ENCODE measurements at places on chromosomes 12 and 14. TPM values are rescaled to one million over a fixed set of nuclear protein-coding genes. Genes with fewer than 3 reads are reported as not detected.

HSPA2 gene
- 59.9 TPM for total RNA-seq

TAS2R20 gene
- total RNA-seq = 3.6 TPM

DNA sequence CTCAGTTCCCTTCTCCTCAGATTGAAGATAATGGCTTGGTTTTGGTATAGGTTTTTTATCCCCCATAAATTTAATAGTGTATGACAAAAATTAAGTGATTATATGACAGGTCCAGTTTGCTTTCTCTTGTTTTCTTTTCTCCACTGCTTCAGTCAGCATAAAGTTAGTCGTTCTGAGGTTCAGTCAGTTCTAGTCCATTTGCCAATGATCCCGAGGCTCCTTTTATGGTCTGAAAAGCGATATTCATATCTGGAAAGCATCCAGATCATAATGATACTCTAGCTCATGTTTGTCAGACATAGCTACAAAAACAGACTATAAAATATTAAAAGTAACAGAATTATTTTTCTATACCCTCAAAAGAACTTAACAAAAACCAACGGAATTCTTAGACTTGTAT is 67.1 kb upstream of the SLC38A4 start:
- no peaks in the 10 kb centered on the region for H3K36me3 ChIP-seq
- no peak overlapping the region for H3K4me3 ChIP-seq
- DNase-seq = no peak

DIABLO gene
- total RNA-seq = 54.1 TPM

OR4Q3 gene
- 3.1 TPM for total RNA-seq

DNA sequence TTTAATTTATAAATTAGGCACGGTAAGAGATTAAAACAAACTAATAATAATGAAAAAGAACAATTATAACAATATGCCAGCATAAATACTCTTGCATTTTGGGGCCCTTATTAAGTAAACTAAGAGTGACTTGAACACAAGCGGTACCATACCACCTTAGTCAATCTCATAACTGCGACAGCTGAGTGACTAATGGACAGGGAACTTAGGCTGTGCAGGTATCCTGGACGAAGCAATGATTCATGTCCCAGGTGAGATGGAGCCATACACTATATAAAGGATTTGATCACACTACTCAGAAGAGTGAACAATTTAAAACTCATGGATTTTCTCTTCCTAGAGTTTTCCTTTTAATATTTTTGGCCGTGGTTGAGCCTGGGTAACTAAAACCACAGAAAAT is 4.3 kb downstream of the KLRC4 start:
- H3K4me3 ChIP-seq = no peak overlapping the region
- no peaks in the 10 kb centered on the region for H3K4me1 ChIP-seq
- H3K27ac ChIP-seq = no peak overlapping the region
- no peaks in the 10 kb centered on the region for H3K36me3 ChIP-seq
- DNase-seq = no peak

- H3K36me3 ChIP-seq = peaks cover 13% of the 10 kb centered on the region
- no peak overlapping the region for H3K4me3 ChIP-seq
- no peaks in the 10 kb centered on the region for H3K27me3 ChIP-seq
- peaks cover 17% of the 10 kb centered on the region for H3K4me1 ChIP-seq
- no peak for DNase-seq
- H3K27ac ChIP-seq = no peak overlapping the region
Measured at GRCh38 chr12:48777501-48778400, 11.1 kb downstream of the ADCY6 start.

GRCh38 chr12:9721394-9722092 is 11.4 kb downstream of the CLECL1 start:
- DNase-seq = no peak
- H3K27me3 ChIP-seq = no peaks in the 10 kb centered on the region
- no peak overlapping the region for H3K27ac ChIP-seq
- H3K4me1 ChIP-seq = no peaks in the 10 kb centered on the region
- no peaks in the 10 kb centered on the region for H3K36me3 ChIP-seq

- peaks cover 75% of the 10 kb centered on the region for H3K4me1 ChIP-seq
- no peak overlapping the region for H3K4me3 ChIP-seq
- peak overlapping the region; percentile 66 for H3K27ac ChIP-seq
- DNase-seq = no peak
Measured at GRCh38 chr14:99564926-99565259, 39.1 kb downstream of the CCDC85C start.

OR6C2 gene
- not detected for total RNA-seq

CCDC177 gene
- 0.28 TPM for total RNA-seq

DNA sequence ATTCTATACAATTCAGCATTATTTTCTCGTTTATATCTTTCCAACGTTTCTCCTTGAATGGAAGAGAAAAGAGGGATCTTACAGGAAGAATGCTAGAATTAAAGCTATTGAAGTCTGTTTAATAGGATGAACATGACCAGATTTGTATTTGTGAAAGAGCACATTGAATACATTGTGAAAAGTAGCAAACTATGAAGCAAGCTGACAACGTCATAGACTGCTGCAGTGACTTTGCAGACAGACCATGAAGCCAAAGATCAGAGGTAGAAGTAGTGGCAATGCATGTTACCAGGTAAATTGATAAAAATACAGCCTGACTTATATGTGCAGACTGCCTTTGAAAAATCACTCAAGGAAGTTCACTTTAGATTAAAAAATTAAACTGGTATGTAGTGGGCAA is 146.1 kb downstream of the RASSF9 start:
- no peaks in the 10 kb centered on the region for H3K27me3 ChIP-seq
- no peak for DNase-seq

DNA sequence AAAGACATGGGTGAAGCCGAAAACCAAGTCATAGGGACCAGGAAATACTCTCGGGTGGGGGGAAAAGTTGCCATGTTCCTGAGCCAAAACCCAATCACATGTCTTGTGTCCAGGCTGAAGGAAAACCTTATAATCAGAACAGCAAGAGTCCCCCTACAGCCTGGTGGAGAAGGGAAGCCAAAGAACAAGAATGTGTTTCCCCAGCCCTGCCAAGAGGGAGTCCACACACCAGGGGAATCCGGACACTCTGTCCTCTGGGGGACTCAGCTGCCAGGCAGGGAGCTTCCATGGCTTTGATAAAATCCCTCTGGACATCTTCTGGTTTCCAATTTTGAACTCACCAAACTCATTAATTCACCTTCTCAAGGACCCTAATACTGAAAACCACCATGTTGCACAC is 273.0 kb downstream of the FOXN3 start:
- no peaks in the 10 kb centered on the region for H3K36me3 ChIP-seq
- no peak for DNase-seq
- H3K27me3 ChIP-seq = no peaks in the 10 kb centered on the region
- no peaks in the 10 kb centered on the region for H3K4me1 ChIP-seq
- no peak overlapping the region for H3K27ac ChIP-seq

DNA sequence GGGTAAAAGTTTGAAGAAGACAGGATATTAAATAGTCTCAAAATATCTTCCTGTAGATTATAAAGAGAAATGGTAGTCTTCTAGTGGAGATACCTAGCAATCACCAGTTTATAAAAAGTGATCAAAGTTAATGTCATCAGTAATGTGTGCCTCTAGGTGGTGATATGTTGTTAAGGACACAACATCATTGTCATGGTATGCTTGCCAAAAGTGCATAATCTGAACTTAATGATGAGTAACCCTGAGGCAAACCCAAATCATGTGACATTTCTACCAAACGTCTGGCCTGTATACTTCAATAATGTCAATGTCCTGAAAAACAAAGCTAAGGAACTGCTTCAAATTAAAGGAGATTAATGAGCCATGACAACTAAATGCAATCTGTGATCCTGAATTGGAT is 214.7 kb downstream of the PHLDA1 start:
- no peak overlapping the region for H3K27ac ChIP-seq
- no peak for DNase-seq
- no peaks in the 10 kb centered on the region for H3K27me3 ChIP-seq
- H3K36me3 ChIP-seq = no peaks in the 10 kb centered on the region
- no peak overlapping the region for H3K4me3 ChIP-seq

GRCh38 chr12:23028158-23028802 is 403.3 kb downstream of the ETNK1 start:
- no peak overlapping the region for H3K27ac ChIP-seq
- H3K4me3 ChIP-seq = no peak overlapping the region
- no peaks in the 10 kb centered on the region for H3K4me1 ChIP-seq
- H3K27me3 ChIP-seq = no peaks in the 10 kb centered on the region
- no peaks in the 10 kb centered on the region for H3K36me3 ChIP-seq

DNA sequence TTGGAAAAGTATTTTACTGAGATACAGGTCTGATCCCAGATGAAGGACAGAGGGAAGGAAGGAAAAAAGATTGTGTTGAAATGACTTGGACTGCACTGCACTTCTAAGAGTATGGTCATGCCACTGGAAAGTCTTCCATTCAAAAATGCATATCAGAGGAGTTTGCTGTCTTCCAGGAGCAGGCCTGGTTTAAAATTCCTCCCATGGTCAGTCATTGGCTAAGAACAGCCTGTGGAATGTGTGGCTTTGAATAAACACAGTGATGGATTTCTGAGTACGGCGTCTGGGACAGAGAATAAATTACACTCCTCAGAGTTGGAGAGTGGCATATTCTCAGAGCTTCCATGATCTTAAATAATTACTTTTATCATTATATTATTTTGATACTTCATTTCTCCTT is 245.8 kb upstream of the PDZRN4 start:
- no peak for DNase-seq
- H3K27me3 ChIP-seq = no peaks in the 10 kb centered on the region
- no peaks in the 10 kb centered on the region for H3K36me3 ChIP-seq
- H3K27ac ChIP-seq = no peak overlapping the region
- H3K4me1 ChIP-seq = no peaks in the 10 kb centered on the region
- no peak overlapping the region for H3K4me3 ChIP-seq

DNA sequence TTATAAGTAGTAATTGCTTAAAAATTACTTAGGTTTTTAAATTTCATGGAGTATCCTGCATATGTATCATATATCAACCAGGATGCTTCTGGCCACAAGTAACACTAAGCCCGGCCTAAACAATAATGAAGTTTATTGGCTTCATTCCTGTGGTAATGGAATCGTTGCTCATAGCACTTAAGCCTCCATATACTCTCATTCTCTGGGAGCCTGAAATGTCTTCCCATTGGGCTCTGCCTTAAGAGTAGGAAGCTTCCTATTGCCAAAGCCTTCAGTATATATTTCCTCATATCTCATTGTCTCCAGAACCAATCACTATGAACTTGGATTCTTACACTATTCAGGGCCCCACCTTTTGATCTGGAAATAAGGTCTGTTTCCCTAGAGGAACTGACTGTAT is 83.8 kb upstream of the DNM1L start:
- H3K27me3 ChIP-seq = no peaks in the 10 kb centered on the region
- no peak for DNase-seq
- no peak overlapping the region for H3K4me3 ChIP-seq
- no peak overlapping the region for H3K27ac ChIP-seq
- no peaks in the 10 kb centered on the region for H3K4me1 ChIP-seq

DNA sequence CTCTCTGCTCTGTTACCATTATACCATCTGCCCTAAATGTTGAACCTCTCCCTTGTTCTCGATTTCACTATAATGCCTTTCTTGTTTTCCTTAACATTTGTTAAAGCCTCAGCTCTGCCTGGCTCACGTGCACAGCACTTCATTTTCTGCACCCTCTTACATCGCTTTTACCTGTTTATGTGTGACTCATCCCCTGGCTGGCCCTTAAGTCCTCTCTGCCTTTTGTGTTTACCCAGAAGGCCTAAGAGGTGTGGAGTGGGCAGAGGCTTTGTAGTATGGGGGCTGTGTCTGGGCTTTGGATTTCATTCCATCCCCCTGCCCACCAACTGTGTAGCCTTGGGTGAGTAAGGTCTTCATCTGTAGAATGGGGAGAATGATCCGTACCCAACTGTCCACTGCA is 36.5 kb downstream of the UBE3B start:
- no peaks in the 10 kb centered on the region for H3K27me3 ChIP-seq
- no peak for DNase-seq
- no peak overlapping the region for H3K27ac ChIP-seq
- H3K4me1 ChIP-seq = no peaks in the 10 kb centered on the region
- no peak overlapping the region for H3K4me3 ChIP-seq

DNA sequence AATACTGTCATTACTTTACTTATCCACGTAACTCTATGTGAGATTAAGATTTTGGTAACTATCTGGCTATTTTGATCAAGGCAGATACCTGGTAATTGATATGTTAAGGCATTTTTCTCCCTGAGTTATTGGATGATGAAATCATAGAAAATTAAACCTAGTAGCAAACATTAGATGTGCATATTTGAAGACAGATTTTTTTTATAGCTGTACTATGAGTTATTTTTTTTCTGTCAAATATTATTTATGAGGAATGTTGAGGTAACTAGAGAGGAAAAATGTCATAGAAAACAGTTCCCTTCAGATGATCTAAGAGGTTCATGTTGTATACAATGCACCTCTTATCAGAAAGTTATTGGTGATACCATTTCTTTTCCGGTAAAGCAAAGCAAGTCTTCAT is 64.9 kb upstream of the SLC38A2 start:
- H3K4me3 ChIP-seq = no peak overlapping the region
- H3K36me3 ChIP-seq = no peaks in the 10 kb centered on the region
- no peak overlapping the region for H3K27ac ChIP-seq

GRCh38 chr12:64627771-64628170 is 17.5 kb downstream of the RASSF3 start:
- peak overlapping the region; percentile 2 for H3K27ac ChIP-seq
- no peaks in the 10 kb centered on the region for H3K27me3 ChIP-seq
- peaks cover 5% of the 10 kb centered on the region for H3K4me1 ChIP-seq
- no peaks in the 10 kb centered on the region for H3K36me3 ChIP-seq

DNA sequence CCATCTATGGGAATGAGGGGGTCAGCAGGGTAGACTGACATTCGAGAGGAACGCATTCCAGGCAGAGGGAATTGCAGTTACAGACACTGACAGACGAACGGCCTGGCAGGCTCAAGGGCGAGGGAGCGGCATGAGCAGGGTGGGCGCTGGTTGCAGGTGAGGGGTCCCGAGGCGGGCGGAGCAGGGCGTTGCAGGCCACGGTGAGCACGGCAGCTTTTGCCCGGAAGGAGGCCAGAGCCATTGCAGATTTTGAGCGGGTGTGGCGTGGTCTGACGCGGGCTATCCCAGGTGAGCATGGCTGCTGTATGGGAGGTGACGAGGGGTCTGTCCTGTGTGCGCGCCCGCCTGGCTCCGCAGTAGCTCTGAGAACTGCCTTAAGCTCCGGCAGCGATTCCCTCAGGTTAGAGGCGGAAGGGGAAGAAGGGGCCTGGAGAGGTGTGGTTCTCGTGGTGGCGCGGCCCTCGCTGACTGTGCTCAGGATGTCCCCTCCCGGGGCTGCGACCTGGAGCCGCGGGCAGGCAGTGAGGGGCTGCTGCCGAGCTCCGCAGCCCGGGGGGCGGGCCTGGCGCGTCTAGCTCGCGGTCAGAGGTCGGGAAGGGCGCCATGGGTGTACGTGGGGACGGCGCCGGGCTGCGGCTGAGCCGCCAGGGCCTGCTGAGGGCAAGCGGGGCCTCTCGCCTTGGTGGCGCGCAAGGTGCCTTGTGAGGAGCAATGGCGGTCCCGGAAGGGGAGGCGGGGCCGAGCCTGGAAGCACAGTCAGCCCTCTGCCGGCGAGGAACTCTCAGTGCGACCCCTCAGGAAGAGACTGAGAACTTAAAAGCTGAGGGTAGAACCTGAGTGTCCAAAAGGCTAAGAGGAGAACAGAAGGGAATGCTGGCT is 177.1 kb downstream of the CACNA1C start:
- H3K27ac ChIP-seq = no peak overlapping the region
- DNase-seq = no peak
- no peak overlapping the region for H3K4me3 ChIP-seq
- H3K4me1 ChIP-seq = no peaks in the 10 kb centered on the region
- no peaks in the 10 kb centered on the region for H3K27me3 ChIP-seq
- no peaks in the 10 kb centered on the region for H3K36me3 ChIP-seq

Data from prostate gland (tissue), 2 donors.